ENCODE measurements at places on chromosomes 2 and 18.

DNA sequence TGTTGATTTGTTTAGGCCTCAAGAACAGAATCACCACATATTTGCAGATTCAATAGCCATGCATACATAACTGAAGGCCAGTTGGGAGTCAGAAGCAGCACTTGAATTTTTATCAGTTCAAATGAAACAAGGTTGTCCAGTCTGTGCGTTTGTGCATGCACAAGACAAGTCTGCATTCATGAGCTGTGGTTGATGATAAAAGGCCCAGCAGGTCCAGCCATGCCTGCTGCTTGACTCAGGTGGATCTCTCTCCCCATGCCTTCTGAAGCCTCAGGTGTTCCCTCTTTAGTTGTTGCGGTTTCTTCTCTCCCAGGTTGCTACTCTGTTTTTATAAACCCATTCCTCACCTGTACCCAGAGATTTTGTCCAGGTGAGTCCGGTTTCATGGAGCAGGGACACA, 124.5 kb downstream of the CCDC102B start:
- DNase-seq = no peak

GRCh38 chr2:166464187-166464586, 29.9 kb downstream of the SCN7A start:
- DNase-seq = no peak

DNA sequence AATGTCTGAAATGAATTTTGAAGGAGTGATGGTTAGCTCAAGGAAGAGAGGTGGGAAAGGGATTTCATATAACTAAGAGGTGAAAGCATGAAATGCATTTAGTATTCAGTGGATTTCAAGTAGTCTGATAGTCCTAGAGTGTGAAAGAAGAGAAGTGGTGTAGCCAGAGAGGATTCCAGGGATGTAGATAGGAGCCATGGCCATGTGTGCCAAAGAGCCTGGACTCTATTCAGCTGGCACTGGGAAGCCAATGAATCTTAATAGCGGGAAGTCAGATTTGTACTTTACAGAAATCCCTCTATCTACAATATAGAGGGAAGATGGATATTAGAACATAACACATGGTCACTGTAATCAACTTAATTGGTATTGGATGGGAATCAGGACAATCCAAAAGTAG, 8.3 kb upstream of the BOLL start:
- no peak for DNase-seq

DNA sequence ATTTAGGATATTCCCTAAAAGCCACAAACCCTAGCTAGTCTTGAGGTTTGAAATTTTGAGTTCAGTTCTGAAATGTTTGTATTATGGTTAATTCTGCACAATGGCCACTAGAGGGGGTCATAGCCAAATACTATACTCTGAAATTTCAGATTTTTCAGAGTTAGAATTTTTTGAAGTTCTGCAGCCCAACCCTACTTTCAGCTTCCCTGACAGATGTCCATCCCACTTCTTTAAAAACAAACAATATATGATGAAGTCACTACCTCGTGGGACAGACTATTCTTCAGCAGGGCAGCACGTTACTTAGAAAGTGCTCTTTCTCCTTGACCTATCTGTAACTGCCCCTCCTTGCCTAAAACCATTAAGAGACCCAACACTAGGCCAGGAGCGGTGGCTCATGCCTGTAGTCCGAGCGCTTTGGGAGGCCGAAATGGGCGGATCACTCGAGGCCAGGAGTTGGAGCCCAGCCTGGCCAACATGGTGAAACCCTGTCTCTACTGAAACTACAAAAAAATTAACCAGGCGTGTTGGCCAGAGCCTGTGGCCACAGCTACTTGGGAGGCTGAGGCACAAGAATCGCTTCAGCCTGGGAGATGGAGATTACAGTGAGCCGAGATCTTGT, 48.2 kb upstream of the PAPOLG start:
- DNase-seq = peak; percentile 36

GRCh38 chr2:28748941-28749340, 2.7 kb upstream of the PPP1CB start:
- DNase-seq = no peak

DNA sequence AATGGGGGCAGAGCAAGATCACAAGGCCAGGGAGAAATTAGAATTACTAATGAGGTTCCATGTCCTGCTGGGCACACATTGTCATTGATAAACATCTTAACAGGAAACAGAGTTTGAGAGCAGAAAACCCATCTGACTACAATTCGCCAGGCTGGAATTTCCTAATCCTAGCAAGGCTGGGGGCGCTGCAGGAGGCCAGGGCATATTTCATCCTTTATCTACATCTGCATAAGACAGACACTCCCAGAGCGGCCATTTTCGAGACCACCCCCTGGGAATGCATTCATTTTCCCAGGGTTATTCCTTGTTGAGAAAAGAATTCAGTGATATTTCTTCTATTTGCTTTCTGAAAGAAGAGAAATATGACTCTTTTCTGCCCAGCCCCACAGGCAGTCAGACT, 152.7 kb downstream of the SUCLG1 start:
- no peak for DNase-seq

DNA sequence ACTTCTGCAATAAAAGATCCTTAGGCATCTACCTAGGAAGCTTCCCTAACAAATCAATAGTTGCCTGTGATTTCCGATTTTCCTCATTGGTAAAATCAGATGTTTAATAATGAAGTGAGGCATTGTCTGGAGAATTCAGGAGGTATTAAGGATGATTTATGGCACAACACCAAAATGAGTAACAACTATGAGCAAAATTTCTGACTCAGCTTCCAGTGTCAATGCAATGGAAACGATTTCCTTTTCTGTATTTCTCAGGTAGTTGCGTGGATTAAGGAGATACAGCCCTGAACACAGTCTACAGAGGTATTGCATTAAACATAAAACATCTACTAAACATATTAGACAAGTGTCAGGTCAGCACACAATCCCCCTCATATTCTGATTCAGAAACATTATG, 99.5 kb downstream of the EPB41L3 start:
- no peak for DNase-seq

GRCh38 chr2:8432706-8433336, 249.0 kb upstream of the ID2 start:
- no peak for DNase-seq

DNA sequence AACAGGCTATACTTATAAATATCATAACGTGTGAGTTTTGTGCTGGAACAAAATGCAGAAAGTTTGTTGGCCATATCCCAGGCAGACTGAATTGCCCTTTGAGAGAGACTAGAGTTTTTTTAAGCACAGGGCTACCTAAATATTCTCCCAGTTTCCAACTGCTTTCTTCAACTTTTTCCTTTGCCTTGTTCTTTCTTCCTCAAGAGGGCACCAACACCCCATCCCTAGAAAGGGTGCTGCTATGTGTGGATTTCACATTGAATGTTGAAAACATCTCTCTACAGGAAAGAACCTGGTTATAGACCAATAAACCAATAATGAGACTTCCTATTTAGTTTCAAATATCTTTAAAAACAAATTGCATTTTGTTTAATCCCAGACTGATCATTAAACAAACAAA, 87.9 kb downstream of the ICOS start:
- DNase-seq = peak; percentile 48

All from NCI-H146 (cell line).